Smooth muscle cell of bladder (primary cell): ENCODE measurements at places on chromosomes 12 and 14. TPM values are rescaled to one million over a fixed set of nuclear protein-coding genes. Genes with fewer than 3 reads are reported as not detected.

Gene LHX5
- not detected in 2 replicates for total RNA-seq

Gene ERG28
- total RNA-seq, result 7.4 and 8.0 TPM in 2 replicates

Gene FOXN3
- total RNA-seq, result 12.2 and 25.2 TPM in 2 replicates

Gene LTBP2
- total RNA-seq, result 71.0 and 72.3 TPM in 2 replicates

Gene CHST11
- 2.4 and 3.6 TPM in 2 replicates for total RNA-seq

Gene FAM222A
- total RNA-seq, result under 0.01 and 0.09 TPM in 2 replicates

Gene PRKD1
- 12.4 and 18.4 TPM in 2 replicates for total RNA-seq

Gene FERMT2
- 118 and 135 TPM in 2 replicates for total RNA-seq

Gene RPGRIP1
- not detected in 2 replicates for total RNA-seq

Gene PCED1B
- 0.57 and 1.3 TPM in 2 replicates for total RNA-seq

Gene ABCC9
- total RNA-seq, result 10.7 and 26.7 TPM in 2 replicates

Gene CCDC198
- not detected in 2 replicates for total RNA-seq

Gene ACRBP
- 0.28 and 0.37 TPM in 2 replicates for total RNA-seq

Gene PPFIBP1
- total RNA-seq, result 55.5 and 92.5 TPM in 2 replicates

Gene SMIM41
- total RNA-seq, result 1.4 and 9.8 TPM in 2 replicates

Gene KLRC2
- total RNA-seq, result not detected in 2 replicates

Gene CLEC4D
- total RNA-seq, result not detected in 2 replicates

Gene MANSC4
- total RNA-seq, result not detected in 2 replicates

Gene ISM2
- total RNA-seq, result 0.14 and 0.55 TPM in 2 replicates

Gene LRP1-AS
- not detected in 2 replicates for total RNA-seq

Gene LTA4H
- 79.5 and 90.7 TPM in 2 replicates for total RNA-seq

Gene WNT5B
- total RNA-seq, result 14.7 and 30.3 TPM in 2 replicates

Gene CCDC38
- total RNA-seq, result not detected in 2 replicates

Gene LYZ
- total RNA-seq, result 0.09 TPM in 1 of 2 replicates, not detected in the other

Gene ETFBKMT
- 3.2 and 3.3 TPM in 2 replicates for total RNA-seq

Gene MORN3
- total RNA-seq, result 0.57 and 0.65 TPM in 2 replicates

Gene KERA
- total RNA-seq, result not detected in 2 replicates

Gene SCNN1A
- under 0.01 and 0.37 TPM in 2 replicates for total RNA-seq

Gene ACSS3
- 14.5 and 22.3 TPM in 2 replicates for total RNA-seq

Gene TAS2R19
- 4.0 and 4.1 TPM in 2 replicates for total RNA-seq

Gene PAH
- not detected in 2 replicates for total RNA-seq

Gene TOMM20L
- total RNA-seq, result not detected in 2 replicates

Gene MMP19
- total RNA-seq, result 5.9 and 6.1 TPM in 2 replicates

Gene IAPP
- not detected in 2 replicates for total RNA-seq

Gene COQ10A
- 6.4 and 8.0 TPM in 2 replicates for total RNA-seq

Gene ADCY6
- total RNA-seq, result 41.0 and 43.7 TPM in 2 replicates

Gene IFNG-AS1
- not detected in 2 replicates for total RNA-seq

Gene FGF23
- total RNA-seq, result not detected in 2 replicates

Gene PKP2
- total RNA-seq, result under 0.01 and 0.55 TPM in 2 replicates

Gene HOTAIR
- 0.09 and 0.28 TPM in 2 replicates for total RNA-seq

Gene NOS1
- total RNA-seq, result under 0.01 TPM in 1 of 2 replicates, not detected in the other

Gene GZMH
- not detected in 2 replicates for total RNA-seq

Gene HHIPL1
- 4.4 and 7.9 TPM in 2 replicates for total RNA-seq

Gene MAP3K9
- total RNA-seq, result 0.09 and 0.14 TPM in 2 replicates

Gene ITGA7
- 1.8 and 2.7 TPM in 2 replicates for total RNA-seq

Gene KRT1
- total RNA-seq, result not detected in 2 replicates

Gene KLRC1
- total RNA-seq, result not detected in 2 replicates

Gene CFL2
- 63.9 and 107 TPM in 2 replicates for total RNA-seq

Gene CLEC2B
- total RNA-seq, result 22.3 and 25.7 TPM in 2 replicates

Gene OTX2
- not detected in 2 replicates for total RNA-seq

Gene POTEM
- not detected in 2 replicates for total RNA-seq
